ENCODE measurements at places on chromosomes 3 and 15.
A peak's percentile ranks its signal among the peaks of the same experiment; 100 is the strongest.

DNA sequence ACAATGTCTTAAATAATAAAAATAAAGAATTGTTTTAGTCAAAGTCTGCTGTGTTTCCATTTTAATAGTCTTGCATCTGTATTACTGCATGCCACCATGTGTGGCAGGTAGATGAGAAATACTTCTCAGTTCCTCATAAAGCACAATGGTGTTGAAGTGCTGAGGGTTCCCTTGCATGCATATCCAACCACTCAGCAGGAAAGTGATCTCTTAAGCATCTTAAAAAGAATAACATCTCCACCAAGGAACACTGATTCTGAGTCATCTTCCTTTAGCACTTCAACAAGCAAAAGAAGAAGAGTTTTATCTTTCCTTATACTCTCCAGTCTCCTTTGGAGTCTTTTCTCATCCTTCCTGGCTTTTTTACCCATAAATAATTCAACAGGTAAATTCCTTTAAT is 602.0 kb downstream of the TBL1XR1 start:
- DNase-seq, result no peak

- no peak for DNase-seq
Observed at GRCh38 chr3:14921811-14922705, 25.3 kb upstream of the NR2C2 start.

GRCh38 chr15:99268431-99268830 is 17.1 kb downstream of the LRRC28 start:
- DNase-seq, result no peak

GRCh38 chr3:17154941-17155340 is 270.2 kb downstream of the PLCL2 start:
- no peak for DNase-seq

DNA sequence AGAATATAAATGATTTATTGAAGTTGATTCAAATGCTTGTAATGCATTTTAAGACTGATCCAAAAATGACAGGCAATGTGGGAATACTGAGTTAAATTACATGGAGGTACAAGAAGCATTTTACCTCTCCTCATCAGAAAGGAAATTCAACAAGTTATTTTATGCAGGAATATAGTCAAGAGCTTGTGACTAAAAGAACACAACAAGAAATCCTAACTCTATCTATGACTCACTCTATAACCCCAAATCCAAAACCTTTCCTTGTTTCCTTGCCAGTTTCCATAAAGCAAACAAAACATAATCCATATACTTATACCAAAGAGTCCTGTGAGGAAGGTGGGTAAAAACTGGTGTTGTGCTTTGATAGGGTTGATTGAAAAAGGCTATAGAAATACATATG is 30.8 kb downstream of the SIN3A start:
- no peak for DNase-seq

GRCh38 chr3:85790445-85791030 is 831.7 kb downstream of the CADM2 start:
- no peak for DNase-seq

- DNase-seq, result peak; percentile 33
Observed at GRCh38 chr3:57756528-57757401, 656 bp downstream of the SLMAP start.

GRCh38 chr3:51382076-51382745 is 2.9 kb upstream of the MANF start:
- no peak for DNase-seq

DNA sequence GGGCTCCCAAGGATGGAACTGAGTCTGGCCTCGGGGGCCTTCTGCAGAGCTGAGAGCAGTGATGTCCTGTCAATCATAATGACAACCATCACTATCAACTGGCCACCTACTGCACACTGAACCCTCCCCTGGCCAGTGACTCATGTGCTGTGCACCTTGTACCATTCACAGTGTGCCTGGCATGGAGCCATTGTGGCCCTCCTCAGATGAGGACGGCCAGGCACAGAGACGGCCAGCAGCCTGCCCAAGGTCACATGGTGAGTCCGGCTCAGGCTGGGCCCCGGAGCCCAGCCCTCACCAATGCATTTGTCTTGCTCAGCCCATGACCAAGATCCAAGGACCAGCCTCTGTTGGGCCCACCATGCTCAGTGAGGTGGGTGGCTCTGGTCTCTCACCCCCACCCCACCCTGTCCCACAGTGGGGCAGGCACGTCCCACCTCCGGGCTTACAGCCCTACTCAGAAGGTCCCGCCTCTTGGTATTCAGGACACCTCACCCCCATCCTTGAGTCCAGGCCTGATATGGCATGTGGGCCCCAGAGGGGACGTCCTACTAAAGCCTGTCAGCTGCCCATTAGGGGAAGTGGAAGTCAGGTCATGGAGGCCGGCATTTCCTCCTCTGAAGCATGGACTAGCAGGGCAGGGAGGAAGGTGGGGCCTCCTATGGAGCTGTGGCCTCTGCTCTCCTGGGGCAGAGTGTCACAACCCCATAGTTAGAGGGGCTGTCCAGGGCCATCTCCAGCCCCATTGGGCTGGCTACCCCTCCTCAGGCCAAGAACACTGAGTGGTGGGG is 35.9 kb upstream of the TMEM115 start:
- DNase-seq, result no peak

DNA sequence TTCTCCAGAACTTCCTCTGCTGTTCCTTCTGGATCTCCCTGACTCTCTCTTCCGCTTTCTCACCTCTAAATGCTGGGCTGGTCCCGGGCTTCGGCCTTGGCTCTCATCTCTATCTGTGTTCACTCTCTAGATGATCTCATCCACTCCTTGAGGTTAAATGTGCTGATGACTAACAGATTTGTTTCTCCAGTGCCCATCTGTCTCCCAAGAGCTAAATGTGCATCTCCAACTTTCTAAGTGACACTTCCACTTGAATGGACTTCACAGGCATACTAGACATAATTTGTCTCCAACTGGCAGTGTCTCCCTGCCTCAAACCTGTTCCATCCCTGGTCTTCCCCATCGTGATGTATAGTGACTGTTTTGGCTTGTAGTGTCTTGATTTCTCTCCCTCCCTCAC is 95.3 kb downstream of the ITPR1 start:
- no peak for DNase-seq

DNA sequence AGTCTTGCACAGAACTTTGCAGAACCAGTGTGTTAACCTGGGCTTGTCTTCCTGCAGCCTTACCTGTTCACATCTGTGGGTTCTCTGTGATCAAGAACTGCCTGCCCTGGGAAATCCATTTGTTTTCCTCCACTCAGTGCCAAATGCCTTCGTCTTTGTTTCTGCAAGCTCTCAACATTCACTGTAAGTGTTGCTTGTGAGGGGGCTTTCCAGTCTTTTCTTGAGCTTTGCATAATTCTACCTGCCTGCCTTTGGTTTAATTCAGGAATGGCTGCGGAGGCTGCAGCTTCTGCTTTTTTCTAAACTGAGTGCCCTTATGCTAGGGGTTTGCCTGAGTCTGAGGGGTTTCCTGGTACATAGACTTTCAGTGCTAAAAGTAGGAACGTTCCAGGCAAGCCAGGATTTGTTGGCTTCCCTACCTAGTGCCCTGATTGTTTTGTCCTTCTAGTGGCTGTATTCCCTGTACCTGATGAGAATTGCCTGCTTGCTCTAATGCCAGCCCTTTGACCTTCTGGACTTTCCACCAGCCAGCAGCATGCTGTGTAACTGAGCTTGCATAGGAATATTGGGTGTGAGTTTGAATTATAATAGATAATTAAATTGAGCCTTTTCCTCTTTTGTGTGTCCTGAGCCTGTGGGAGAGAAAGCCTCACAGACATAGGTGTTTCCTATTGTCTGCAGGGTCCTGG is 96.6 kb upstream of the CLSTN2 start:
- DNase-seq, result no peak

DNA sequence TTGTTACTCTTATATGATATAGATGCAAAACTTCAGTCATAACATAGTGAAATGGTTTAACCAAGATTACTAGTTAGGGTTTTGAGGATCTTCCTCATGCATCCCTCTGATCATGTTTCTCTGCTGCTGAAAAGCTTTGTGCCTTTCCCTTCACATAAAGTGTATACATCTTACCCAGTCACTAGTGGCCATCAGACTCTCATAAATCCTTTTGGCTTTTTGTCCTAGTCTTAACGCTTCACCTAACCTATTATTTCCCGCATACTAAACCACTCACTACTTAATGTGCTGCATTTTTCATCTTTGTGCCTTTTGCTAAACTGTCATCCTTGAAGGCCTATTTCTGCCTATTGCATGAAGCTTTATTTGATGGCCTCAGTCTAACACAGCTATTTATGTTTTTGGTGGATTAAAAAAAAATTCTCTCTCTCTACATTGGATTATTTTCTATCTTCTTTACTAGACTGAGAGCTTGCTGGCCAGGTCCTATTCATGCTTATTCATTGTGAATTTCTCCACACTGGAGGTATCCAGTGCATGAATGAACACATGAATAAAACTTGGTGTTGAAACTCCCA is 717.6 kb upstream of the GOLIM4 start:
- no peak for DNase-seq

GRCh38 chr15:32730677-32731654 is 13.2 kb downstream of the GREM1 start:
- DNase-seq, result peak; percentile 84

- DNase-seq, result no peak
Observed at GRCh38 chr3:15778332-15778858, 19.4 kb downstream of the ANKRD28 start.

DNA sequence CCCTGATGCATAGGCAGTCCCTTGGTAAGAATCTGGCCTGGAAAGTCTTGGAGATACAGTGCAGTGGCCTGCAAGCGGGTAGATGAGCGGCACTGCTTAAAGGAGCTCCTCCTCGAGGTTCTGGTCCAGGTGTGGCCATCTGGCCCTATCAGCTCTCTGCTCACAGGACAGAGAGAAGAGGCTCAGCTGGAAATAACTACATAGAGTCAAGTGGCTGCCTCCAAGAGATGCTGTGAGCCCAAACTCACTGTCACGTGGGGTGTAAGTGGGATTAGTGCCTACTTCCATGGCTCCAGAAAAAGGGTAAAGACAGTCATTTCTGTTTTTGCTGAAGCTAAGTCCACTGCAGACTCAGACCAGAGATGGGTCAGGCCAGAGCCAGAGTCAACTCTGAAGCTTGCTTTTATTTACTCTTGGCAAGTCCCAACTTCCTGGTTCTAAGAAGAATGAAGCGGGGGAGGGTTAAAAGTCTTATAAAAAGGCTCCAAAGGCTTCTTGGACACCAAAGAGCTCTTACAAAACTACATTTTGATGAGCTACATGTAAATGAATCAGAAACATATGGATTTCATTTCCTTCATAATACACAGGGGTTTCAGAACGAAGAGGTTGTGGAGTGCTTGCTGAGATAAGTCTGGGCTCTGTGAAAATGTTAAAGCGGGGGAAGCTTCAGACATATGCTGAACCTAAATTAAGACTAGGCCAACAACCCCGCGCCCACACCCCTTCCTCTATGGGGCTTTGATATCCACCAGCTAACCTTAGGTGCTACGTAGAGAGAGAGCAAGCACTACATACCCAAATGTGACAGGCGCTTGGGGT is 77.1 kb downstream of the PDZRN3 start:
- DNase-seq, result no peak

GRCh38 chr15:52523647-52524046 is 5.0 kb downstream of the MYO5A start:
- DNase-seq, result no peak

DNA sequence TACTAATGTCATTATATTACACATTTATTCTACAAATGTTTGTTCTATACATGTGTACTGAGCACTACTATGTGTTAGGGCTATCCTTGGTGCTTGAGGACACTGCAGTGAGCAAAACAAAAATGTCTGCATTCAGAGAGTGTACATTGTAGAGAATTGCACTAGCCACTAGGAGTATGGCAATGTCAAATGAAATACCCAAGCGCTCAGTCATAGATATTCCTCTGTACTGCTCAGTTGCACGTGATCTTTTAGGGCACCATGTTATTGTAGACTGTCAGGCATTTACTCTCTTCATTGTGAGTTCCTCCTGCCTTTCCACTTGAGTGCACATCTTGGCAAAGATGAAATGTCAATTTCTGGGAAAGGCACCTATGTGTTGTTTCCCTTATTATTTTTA is 36.8 kb downstream of the FNDC3B start:
- DNase-seq, result no peak

DNA sequence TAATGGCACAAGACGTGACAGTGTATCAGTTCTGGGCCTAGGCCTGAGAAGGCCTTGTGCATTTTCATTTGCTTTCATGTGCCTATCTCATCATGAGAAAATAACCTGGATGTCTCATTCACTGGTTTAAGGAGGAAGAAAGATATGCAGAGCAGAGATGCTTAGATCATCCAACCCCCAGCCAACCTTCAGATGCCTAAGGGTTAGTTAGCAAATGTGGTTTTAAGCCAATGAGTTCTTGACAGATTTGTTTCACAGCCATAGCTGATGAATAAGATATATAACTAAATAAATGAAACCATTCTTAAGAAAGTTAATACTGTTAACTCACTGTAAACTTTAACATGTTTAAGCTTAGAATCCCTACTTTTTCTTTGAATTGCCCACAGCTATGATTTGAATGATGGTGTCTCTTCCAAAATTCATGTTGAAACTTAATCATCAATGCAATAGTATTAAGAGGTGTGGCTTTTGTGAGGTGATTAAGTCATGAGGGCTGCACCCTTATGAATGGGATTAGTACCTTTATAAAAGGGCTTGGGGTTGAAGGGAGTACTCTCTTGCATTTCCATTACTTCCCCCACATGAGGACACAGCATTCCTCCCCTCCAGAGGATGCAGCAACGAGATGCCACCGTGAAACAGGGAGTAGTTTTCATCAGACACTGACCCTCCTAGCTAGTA is 324.6 kb upstream of the TBC1D5 start:
- DNase-seq, result no peak

DNA sequence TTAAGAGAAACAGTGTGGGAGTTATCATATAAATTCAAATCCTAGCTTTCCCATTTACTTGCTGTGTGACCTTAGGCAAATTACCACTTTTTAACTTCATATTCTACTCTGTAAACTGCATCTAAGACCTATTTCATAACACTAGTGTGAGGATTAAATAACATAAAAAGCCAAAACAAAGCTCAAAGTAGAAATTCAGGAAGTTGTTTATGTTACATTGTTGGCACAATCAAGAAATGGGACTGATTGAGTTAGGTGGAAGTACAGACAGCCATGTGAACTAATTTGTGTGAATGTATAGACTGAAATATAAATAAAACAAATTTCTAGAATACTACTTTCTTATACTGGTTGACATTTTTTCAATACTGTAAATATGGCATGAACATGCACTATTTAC is 131.7 kb downstream of the STAG1 start:
- no peak for DNase-seq

DNA sequence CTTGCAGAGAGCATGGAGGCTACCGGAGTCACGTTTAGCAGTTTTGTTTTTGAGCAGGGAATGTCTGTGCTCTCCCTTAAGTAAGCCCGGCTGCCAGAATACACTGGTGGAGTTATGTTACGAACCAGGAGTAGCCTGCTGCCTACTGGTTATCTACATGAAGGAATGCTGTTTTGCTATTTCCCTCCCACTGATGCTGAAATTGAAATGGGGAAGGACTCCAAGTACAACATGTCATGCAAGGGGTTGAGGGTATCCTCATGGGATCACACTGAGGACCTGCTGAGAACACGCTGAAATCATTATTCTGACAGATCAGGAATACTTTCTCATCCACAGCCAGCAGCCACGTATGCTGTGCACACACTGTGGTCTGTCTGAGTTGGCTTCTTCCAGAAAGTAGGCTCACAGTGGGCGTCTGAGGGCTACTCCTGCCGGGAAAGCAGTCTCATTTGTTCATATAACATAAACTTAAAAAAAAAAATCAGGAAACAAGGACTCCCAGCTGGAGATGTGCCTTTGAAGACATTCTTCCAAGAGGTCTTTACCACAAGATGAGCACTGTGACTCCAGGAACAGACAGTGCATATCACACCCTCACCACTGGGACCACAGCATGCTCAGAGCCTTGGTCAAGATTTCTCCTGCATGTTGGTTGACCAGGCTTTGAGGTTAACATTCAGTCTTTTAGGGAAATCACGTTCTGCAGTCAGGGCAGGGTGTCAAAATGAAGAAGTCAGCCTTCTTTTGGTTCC is 300.4 kb upstream of the RASGRP1 start:
- no peak for DNase-seq
